ENCODE measurements at places on chromosomes 12 and 14. TPM values are rescaled to one million over a fixed set of nuclear protein-coding genes. Genes with fewer than 3 reads are reported as not detected.

Gene TOMM20L
- total RNA-seq, result not detected

Gene KRT77
- total RNA-seq, result not detected

Gene IFNG
- total RNA-seq, result not detected

Gene KRT74
- not detected for total RNA-seq

Gene OR4K13
- total RNA-seq, result not detected

All from uterus (tissue), 4 donors.